Omental fat pad (tissue), 4 donors: ENCODE measurements at places on chromosomes 16 and 17. TPM values are rescaled to one million over a fixed set of nuclear protein-coding genes. Genes with fewer than 3 reads are reported as not detected.

Gene NAE1
- total RNA-seq = 34.6 TPM

DNA sequence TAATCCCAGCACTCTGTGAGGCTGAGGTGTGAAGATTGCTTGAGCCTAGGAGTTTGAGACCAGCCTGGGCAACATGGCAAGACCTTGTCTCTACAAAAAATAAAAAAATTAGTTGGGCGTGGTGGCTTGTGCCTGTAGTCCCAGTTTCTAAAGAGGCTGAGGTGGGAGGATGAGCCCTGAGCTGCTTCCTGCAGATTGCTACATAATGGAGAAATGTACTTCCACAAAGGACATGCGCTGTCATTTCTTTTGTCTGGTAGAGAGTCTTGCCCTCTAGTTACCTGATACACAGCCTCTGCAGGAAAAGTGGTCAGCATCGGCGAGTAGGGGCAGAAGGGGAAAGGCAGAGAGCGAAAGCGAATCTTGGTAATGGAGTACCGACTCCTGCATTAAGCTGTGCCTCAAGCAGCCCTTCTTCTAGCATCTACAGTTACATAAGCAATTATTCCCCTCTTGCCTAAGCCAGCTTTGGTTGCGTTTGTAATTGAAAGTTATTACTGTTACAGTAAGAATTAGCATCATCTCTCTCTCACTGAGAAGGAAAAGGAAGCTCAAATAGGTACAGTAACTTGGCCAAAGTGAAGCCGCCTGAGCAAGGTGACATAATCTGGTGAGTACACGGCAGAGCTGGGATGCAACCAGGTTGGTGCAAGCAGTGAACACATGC, 18.5 kb upstream of the GGA2 start:
- DNase-seq = no peak

- peak; percentile 51 for DNase-seq
Measured at GRCh38 chr17:73770115-73770848, 126.0 kb upstream of the SDK2 start.

Gene CAPNS2
- not detected for total RNA-seq

GRCh38 chr17:2710071-2710802, 1.3 kb downstream of the CLUH start:
- no peak for DNase-seq

GRCh38 chr16:47905771-47906170, 250.0 kb downstream of the ABCC12 start:
- DNase-seq = no peak

Gene KRTAP9-4
- total RNA-seq = not detected

DNA sequence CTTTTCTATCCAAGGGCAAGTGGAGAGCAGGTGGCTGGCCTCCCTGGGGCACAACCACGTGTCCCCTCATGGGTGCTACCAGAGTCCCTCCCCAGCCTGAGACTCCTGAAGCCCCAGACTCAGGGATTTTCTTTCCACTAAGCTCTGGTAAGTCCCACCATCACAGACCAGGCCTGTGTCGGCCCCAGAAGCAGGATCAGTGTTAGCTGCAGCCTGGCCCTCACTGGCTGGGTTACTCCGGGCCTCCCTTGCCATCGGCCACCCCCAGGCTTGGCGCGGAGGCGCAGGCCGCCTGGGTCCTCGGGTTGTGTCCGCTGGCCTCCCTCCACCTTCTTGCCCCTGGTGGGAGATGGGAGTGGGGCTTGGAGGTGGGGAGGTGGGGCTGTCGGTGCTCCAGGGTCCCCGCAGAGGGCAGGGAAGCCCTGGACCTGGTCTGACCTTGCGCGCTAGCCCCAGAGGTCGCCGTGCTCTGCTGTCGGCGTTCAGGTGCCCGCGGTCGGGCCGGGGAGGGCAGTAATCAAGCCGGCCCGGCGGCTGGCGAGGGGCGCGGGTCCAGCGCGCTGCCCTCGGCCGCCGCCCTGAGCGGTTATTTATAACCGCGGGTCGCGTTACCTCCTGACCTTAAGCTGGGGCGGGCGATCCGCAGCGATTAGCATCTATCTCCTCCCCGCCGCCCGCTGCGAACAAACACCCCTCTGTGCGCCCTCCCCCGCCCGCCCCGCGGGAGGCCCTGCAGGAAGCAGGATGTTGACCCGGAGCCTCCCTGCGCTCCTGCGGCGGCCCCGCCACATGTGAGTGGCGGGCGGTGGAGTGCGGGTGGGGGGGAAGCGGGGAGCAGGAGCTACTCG, 78.1 kb upstream of the TOB1 start:
- no peak for DNase-seq

Gene MNT
- total RNA-seq = 11.9 TPM

Gene CACNG3
- not detected for total RNA-seq

GRCh38 chr16:69194488-69194887, 7.5 kb downstream of the SNTB2 start:
- DNase-seq = no peak

GRCh38 chr17:68559316-68559715, 41.9 kb downstream of the FAM20A start:
- no peak for DNase-seq

Gene LPO
- not detected for total RNA-seq

DNA sequence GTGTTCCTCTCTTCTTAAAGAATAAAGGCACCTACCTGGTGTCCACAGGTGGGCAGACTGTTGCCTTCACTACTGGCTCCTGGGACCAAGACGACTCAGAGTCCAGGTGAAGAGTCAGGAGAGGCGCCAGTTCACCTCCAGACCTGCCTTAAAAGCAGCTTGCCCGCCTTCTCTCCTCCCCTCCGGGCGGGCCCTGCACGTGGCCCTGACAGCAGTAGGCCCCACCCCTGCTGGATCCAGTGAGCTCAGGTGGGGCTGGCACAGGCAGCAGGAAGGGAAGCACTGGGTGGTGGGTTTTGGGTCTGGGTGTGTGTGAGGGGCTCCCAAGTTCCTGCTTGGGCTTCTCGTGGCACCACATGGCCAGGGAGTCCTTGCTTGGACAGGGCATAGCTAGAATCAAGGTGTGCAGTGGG, at the start of gene TNS4:
TNS4 (minus strand) TSS at position 125 of the 413 bp plus-strand sequence. CDS start 5,198 bp downstream, outside the sequence.
- no peak for DNase-seq

GRCh38 chr17:35315283-35315682, 58.1 kb downstream of the SLFN11 start:
- DNase-seq = no peak

Gene COL1A1
- total RNA-seq = 21.2 TPM

DNA sequence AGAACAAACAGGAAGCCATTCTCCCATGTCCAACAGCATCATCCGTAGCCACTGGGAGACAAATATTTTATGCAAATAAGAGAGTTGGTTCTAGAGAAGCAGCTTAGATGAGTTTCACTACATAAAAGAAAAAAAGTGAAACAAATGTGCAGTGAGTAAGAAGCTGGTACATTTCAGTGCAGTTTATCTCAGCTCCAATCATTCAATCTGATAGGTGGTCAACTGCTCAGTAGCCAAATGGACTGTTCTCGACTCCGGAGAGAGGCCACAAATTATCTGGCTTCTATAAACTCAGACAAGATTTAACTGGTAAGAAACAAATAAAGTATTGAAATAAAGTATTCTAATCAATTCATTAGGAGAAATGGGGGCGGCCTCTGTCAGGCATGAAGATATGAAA, 68.3 kb downstream of the MAF start:
- DNase-seq = no peak

GRCh38 chr17:76087531-76087930, 8.5 kb downstream of the ZACN start:
- no peak for DNase-seq

Gene CPHXL2
- total RNA-seq = not detected

Gene RNF227
- total RNA-seq = 19.1 TPM

GRCh38 chr16:81469183-81469677, 24.6 kb downstream of the CMIP start:
- no peak for DNase-seq

- DNase-seq = no peak
Measured at GRCh38 chr16:87380881-87381280, 2.7 kb downstream of the FBXO31 start.
